ENCODE measurements at places on chromosomes 11 and 22.

- no peak for DNase-seq
These were observed 11.5 kb downstream of the CCDC117 start for GRCh38 chr22:28783786-28784671.

DNA sequence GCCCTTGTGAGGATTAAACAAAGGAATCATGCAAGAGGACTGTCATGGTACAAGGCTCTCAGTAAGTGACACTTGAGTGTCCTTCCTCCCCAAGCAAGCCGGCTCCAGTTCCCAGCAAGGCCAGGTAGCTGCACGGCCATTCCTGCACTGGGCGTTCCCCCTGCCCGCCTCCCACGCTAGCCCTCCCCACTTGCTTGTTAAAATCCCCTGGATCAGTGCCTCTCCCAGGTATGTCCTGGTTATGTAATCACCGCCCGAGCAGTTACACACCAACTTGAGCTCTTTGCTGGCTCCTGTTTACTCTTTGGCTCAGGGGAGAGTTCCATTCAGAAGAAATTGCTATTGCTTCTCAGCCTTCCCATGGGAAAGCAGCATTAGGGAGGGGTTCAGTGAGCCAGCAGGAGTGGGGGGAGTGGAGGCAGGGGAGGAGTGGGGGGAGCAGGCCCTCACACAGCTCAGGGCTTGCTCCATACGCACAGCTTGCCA lies 19.4 kb upstream of the MYEOV start:
- no peak for DNase-seq

GRCh38 chr11:131065435-131066413 lies 149.4 kb upstream of the SNX19 start:
- no peak for DNase-seq

DNA sequence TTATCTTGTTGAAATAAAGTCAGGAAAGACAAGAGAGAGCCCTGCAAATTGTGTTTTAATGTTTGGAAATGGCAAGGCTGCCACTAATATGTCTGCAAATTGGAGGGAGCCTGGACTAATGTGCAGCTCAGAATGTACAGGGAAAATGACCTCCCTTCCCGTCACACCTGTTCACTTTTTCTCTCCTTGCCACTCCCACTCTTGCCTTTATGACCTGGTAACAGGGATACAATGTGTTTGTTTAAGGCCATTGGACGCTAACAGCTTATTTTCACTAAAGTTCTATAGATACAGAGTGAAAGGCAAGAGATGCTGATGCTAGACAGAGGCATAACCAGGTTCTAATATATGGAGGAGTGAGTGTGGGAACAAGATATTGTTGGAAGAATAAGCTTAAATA lies 203.9 kb downstream of the RAB38 start:
- DNase-seq = no peak

GRCh38 chr11:47051217-47051616 lies 114.7 kb downstream of the CSTPP1 start:
- no peak for DNase-seq

GRCh38 chr11:131486937-131487635 lies 116.7 kb downstream of the NTM start:
- no peak for DNase-seq

DNA sequence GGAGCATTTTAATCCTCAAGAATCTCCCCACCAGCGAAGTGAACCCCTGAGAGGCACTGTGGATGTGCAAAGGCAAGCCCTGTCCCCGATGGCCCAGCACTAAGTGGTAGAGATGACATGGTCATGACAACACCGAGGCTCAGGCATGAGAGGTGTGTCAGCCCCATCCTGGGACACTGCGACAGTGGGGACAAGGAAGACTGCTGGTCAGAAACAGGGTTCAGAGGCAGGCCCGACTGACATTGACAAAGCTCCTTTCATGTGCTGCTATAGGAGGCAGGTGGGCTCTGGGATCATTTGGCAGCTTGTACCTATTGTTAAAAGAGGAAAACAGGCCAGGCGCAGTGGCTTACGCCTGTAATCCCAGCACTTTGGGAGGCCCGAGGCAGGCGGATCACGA lies 54.3 kb upstream of the MYEOV start:
- DNase-seq = no peak

GRCh38 chr11:102560555-102561011 lies 30.0 kb upstream of the MMP7 start:
- DNase-seq = no peak

DNA sequence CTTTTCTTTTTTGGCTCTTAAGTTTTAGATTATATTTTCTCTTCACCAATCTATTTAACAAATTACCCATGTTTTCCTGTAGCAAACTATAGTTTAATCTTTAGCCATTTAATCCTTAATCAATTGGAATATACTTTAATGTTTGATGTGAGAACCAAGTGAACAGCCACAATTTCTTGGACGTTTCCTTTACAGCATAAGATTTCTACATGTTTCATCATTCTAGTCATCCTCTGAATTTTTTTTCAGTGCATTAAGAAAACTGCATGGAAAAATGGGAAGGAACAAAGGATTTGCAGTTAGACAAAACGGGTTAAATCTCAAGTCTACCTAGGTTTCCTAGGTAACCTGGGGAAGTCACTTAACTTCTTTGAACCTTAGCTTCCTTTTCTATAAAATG lies 507.1 kb upstream of the CCDC90B start:
- no peak for DNase-seq

DNA sequence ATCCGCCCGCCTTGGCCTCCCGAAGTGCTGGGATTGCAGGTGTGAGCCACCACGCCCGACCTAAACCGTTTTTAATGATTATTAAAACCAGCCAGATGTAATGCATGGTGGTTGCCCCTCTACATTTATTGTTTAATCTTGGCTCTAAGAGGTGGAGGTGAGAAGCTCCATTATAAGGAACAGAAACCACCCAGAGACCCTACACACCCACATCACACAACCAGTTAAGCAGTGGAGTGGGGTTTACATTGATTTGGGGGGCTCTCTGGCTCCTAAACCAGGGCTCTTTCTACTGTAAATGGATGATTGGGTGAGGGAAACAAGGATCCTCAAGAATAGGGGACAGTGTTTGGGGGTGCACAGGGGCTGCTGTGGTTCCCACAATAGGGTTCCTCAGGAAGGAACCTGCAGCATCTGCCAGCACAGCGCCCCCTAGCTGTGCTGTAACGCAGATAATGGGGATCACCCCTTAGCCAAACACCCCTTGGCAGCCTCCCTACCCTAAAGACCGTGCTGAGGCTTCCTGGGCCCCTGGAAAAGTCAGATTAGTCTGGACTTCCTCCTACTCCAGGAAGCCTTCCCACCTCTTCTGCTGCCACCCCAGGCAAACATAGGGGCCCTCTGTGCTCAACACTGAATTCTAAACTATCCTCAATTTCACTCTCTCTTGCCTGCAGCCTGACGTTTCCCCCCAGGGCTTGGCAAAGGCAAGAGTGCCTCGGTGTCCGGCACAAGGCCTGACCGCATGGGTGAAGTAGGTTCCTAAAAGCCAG lies 2.4 kb downstream of the MPST start:
- DNase-seq = peak; percentile 20

DNA sequence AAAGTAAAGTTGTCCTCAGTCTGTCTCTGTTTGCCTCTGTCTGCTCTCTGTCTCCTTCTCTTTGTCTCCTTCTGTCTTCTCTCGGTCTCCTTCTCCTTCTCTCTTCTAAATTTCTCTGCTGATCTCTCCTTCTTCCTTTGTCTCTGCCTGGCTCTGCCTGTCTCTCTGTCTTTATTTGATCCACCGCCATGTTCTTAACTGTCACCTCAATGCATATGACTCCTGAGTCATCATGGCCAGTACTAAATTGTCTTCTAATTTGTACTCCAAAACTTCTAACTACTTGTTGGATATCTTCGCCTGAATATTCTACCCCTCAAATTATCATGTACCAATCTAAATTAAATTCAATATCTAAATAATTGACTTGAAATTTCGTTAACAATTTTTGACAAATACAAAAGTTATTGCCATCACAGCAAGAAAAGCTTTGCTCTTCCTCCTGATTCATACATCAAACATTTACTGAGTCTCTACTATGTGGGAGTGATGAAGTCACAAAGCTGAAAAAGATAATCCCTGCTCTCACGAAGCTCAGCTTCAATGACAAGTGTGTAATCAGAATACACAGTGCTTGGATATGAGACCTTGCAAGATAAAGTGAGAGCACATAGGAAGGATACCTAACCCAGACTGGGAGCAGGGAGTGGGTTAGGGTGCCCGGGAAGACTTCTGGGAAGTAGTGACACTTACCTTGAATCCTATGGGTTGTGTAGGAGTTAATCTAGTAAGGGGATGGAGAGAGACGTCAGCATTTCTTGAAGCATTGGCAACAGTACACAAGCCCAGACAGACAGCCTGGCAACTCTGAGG lies 193.0 kb downstream of the MAML2 start:
- no peak for DNase-seq

GRCh38 chr22:19994851-19995610 lies 21.6 kb downstream of the ARVCF start:
- DNase-seq = no peak

- peak; percentile 14 for DNase-seq
These were observed 37.3 kb upstream of the SLC22A12 start for GRCh38 chr11:64553554-64554201.

- DNase-seq = no peak
These were observed 484.7 kb upstream of the TENM4 start for GRCh38 chr11:79925570-79925969.

DNA sequence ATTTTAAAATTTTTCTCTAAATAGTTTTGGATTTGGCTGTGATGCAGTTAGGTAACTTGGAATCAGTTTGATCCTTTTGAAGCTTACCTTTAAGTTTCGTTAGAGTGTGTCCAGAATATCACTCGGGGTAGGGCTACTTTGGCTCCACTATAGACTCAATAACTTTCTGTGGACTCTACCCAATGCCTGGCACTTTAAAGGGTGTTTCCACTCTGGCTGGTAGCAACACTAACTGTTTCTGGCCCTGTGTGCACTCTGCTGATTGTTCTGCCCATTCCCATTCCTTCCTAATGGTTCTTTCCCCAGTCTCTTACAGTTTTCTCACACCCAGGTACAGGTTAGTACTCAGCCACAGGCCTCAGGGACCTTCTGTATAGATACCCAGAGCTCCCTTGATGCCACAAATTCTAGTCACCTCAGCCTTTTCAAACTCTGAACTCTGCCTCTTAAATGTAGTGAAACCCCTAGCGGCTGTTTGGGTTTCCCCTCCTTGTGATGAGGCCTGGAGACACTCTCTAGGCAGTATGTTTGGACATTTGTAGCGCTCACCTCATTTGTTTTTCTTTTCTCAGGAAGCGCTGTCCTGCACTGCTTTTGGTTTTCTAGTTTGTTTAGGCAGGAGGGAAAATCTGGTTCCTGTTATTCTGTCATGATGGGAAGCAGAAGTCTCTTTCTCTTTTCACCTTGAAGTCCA lies 16.8 kb downstream of the CUL5 start:
- no peak for DNase-seq

DNA sequence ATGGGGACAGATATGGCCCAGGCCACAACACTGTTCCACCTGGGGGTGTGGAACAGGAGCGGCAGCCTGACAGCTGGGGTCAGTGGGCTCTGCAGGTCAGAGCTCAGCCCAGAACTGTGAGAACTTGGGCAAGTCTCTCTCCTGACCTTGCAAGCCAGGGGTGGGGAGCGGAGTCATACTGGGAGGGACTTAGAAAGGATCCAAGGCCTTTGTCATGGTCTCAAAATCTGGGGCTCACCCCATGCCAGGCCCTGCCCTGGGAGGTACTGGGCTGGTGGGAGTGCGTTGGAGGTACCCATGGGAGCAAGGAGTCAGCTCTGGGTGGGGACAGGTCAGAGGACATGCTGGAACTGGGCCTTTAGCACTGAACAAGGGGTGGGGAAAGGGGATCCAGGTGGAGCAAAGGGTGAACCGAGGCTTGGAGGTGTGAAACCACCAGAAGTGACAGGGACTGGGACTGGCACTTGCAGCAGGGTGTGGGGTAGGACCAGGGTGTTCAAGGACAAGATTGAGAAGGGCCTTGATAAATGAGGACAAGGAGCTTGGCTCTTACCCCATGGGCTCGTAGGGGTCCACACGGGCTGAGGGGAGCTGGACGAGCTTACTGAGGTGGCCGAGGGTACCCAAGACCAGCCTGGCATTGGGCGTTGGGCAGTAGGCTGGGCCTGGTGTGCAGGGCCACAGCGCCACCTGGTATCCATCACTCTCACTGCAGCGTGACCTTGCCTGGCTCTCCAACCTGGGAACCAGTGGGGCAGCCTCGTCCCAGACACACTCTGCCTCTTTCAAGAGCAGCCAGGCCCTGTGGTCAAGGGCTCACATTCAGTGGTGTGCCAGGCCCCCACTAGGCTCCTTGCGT lies 7.4 kb upstream of the PMM1 start:
- DNase-seq = no peak

GRCh38 chr11:57387289-57388030 lies 3.0 kb downstream of the PRG2 start:
- DNase-seq = no peak

GRCh38 chr22:50186761-50187523 lies 1.2 kb downstream of the TRABD start:
- DNase-seq = no peak

DNA sequence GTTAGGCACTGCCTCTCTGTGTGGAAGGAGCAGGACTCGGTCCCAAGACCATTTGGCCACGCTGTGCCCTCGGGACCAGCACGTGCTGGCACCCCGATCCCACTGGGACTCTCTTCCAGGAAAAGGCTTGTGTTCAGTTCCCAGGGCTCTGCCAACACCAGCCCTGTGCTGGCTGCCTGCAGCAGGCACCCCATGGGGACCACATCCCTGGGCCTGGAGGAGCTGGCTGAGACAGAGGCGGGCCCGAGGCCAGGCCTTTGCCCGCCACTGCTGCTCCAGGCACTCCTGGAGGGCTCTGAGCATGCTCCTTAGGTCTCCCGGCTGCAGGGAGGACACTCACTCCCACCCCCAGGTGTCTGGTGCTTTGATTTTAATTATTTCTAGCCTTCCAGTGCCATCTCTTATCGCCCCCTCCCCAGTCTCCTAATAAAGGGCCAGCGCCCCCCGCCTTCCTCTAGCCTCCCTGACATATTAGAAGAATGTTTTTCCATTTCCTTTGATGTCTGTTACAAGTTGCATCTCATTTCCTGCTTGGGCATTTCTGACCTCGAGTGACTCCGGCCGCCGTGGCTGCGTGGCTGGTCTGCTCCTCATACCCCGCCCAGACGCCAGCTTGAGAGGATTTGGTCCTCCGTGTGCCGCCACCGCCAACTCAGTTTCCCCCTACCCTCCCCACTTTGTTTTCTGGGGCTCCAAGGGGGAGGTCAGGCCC lies 14.4 kb downstream of the CDKN1C start:
- no peak for DNase-seq

DNA sequence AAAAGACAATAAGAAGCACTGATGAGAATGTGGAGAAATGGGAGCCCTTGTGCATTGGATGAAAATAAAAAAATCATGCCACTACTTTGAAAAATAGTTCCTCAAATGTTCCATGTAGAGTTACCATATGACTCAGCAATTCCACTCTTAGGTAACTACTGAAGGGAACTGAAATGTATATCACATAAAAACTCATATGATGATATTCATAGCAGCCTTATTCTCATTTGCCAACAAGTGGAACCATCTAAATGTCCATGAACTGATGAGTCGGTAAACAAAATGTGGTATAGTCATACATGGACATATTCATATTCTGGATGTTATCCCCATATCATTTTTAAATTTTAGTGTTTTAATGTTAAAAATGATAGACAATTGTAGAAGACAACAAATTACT lies 3.5 kb downstream of the KRTAP5-9 start:
- DNase-seq = no peak

- DNase-seq = no peak
These were observed 13.0 kb upstream of the MYEOV start for GRCh38 chr11:69280994-69281393.

GRCh38 chr11:44404736-44405395 lies 94.9 kb upstream of the ALX4 start:
- DNase-seq = no peak

Data from activated naive CD4-positive, alpha-beta T cell (primary cell).